ENCODE measurements at places on chromosomes 4 and X.
A peak's percentile ranks its signal among the peaks of the same experiment; 100 is the strongest.

DNA sequence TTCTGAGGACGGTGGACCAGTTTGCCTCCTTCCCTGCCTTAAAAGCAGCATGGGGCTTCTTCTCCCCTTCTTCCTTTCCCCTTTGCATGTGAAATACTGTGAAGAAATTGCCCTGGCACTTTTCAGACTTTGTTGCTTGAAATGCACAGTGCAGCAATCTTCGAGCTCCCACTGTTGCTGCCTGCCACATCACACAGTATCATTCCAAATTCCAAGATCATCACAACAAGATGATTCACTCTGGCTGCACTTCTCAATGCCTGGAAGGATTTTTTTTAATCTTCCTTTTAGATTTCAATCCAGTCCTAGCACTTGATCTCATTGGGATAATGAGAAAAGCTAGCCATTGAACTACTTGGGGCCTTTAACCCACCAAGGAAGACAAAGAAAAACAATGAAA lies 255.3 kb downstream of the RAPGEF2 start:
- no peak overlapping the region for H3K27ac ChIP-seq
- H3K4me3 ChIP-seq = no peak overlapping the region
- no peaks in the 10 kb centered on the region for H3K27me3 ChIP-seq
- DNase-seq = no peak

GRCh38 chr4:128068918-128069317 lies 7.8 kb downstream of the LARP1B start:
- no peak overlapping the region for H3K27ac ChIP-seq
- H3K4me3 ChIP-seq = no peak overlapping the region
- H3K4me1 ChIP-seq = no peaks in the 10 kb centered on the region
- no peak for DNase-seq

GRCh38 chrX:18855919-18856644 lies 127.8 kb downstream of the PHKA2 start:
- no peak overlapping the region for H3K27ac ChIP-seq
- no peak overlapping the region for H3K4me3 ChIP-seq
- H3K36me3 ChIP-seq = no peaks in the 10 kb centered on the region
- DNase-seq = no peak

GRCh38 chr4:7842384-7843279 lies 97.0 kb downstream of the AFAP1 start:
- H3K27me3 ChIP-seq = no peaks in the 10 kb centered on the region
- H3K4me1 ChIP-seq = peaks cover 12% of the 10 kb centered on the region
- peak; percentile 41 for DNase-seq
- no peaks in the 10 kb centered on the region for H3K36me3 ChIP-seq

Data from adrenal gland (tissue), 19 donors.